Caco-2 (cell line): ENCODE measurements at places on chromosomes 13 and 19. TPM values are rescaled to one million over a fixed set of nuclear protein-coding genes. Genes with fewer than 3 reads are reported as not detected.

The AMER2 gene
- total RNA-seq = not detected in 2 replicates

The ZNF681 gene
- total RNA-seq = 1.2 TPM in 2 replicates

The STOML3 gene
- 0.16 and 0.43 TPM in 2 replicates for total RNA-seq

The LHB gene
- 0.68 TPM in 1 of 2 replicates, not detected in the other for total RNA-seq

The SIAH3 gene
- not detected in 2 replicates for total RNA-seq

The ZNF331 gene
- 42.2 and 42.6 TPM in 2 replicates for total RNA-seq
